Left ventricle myocardium inferior (tissue), 1 donor: ENCODE measurements at places on chromosomes 6 and 20.
A peak's percentile ranks its signal among the peaks of the same experiment; 100 is the strongest.

DNA sequence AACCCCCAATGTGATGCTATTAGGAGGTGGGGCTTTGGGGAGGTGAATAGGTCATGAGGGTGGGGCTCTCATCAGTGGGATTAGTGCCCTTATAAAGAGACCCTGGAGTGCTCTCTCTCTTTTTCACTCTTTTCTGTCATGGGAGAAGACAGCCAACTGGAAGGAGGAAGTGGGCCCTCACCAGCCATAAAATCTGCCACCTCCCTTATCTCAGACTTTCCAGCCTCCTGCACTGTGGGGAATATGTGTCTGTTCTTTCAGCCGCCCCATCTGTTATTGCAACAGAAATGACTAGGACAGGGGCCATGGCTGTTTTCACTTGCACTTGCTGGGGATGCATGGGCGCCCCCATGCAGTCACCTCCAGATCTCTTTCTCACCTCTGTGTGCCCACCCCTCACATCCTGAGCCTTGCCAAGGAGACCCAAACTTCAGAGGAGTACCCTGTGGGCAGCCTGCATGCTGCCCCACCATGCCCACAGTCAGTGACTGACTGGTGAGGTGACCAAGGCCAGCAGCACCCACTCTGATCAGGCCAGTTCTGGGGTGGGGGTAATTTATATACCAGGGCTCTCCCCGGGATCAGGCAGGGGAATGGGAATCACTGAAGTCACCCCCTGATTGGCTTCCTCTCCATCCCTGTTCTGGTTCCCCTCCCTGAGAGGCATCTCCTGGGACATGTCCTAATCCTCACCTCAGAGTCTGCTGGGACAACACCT lies 118.4 kb downstream of the ANKRD60 start:
- no peak for DNase-seq

DNA sequence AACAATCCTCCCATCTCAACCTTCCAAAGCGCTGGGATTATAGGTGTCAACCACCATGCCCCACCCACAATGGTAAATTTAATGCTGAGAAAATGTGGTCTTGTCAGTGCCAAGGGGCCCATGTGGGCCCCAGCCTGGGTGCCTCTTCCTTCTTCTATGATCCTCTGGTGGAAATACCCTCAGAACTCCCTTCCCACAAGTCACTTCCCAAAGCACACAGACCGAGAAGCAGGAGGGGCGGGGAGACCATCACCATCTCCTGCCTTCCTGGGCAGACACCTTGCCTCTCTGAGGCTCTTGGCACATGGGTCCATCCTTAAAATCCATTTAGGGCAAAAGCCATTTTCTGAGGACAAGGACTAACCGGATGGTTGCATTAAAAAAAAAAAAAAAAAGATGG lies 59.0 kb downstream of the NOL4L start:
- no peak for DNase-seq

- no peak for DNase-seq
Observed at GRCh38 chr6:105112577-105112976, 67.2 kb downstream of the POPDC3 start.

- DNase-seq, result no peak
Observed at GRCh38 chr6:46583721-46584120, 68.9 kb downstream of the CYP39A1 start.

DNA sequence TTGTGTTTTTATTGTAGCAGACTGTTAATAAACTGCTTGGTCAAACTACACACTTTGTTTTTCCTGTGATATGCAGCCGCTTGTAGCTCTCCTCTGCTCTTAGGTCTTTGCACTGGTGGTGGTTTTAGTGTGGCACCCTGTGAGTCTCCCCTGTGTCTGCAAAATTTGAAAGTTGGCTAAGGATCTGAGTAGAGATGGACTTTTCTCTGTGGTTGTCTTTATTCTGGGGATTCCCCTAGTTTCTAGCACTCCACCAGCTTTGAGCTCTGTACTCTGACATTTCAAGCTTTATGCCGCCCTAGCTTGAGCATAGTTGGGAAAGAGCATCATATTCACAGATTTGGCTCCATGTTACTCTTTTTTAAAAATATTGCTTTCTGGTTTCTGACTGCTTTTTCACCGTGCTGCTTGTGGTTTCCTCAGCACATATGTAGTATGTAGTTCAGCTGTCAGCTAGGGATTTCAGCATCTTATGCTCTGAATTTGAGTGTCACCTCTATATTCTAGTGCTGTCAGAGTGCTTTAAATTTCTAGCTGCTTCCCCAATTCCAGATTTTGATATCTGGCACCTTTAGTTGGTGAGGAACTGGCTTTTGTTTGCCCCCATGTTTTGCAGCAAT lies 25.4 kb downstream of the CDYL start:
- DNase-seq, result no peak

- no peak for DNase-seq
Observed at GRCh38 chr6:88702956-88703556, 260.4 kb downstream of the RNGTT start.

DNA sequence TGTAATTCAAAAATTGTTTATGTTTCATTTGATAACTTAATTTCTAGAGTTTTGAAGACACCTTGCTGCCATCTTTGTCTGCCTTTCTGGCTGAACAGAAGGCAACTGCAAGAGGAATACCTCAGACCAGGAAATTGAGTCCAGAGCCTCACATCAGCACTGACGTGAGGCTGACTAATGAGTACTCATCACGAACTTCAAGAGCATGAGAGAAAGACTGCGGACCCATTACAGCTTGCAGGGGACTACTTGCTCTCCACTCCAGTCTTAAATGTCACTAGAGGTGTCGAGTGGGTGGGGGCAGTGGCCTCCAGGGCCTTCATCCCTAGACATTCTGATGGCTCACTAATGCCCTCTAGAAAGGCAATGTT lies 109.5 kb upstream of the SSTR4 start:
- DNase-seq, result no peak

GRCh38 chr6:165744555-165745228 lies 81.7 kb upstream of the PDE10A start:
- DNase-seq, result no peak

DNA sequence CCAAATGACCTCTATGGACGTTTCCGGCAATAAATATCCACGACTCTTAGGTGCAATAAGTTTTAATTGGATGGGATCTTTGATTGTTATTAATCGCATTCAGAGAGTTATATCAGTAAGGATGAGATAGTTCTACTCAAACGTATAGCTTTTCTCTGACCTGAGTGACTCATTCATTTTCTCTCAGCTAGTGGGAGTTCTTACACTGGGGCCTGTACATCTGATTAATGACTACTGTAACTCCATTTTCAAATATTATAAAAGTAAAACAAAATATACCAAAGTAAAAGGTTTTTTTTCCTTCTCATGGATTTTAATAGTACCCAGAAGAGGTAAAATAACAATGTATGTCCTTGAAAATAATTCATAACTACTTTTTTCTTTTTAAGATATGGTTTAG lies 41.1 kb upstream of the SAMD5 start:
- no peak for DNase-seq

GRCh38 chr20:47677635-47678453 lies 107.4 kb downstream of the SULF2 start:
- DNase-seq, result peak; percentile 38

GRCh38 chr20:17631576-17632319 lies 50.3 kb downstream of the RRBP1 start:
- no peak for DNase-seq
